ENCODE measurements at places on chromosomes 1 and 21.
A peak's percentile ranks its signal among the peaks of the same experiment; 100 is the strongest.

DNA sequence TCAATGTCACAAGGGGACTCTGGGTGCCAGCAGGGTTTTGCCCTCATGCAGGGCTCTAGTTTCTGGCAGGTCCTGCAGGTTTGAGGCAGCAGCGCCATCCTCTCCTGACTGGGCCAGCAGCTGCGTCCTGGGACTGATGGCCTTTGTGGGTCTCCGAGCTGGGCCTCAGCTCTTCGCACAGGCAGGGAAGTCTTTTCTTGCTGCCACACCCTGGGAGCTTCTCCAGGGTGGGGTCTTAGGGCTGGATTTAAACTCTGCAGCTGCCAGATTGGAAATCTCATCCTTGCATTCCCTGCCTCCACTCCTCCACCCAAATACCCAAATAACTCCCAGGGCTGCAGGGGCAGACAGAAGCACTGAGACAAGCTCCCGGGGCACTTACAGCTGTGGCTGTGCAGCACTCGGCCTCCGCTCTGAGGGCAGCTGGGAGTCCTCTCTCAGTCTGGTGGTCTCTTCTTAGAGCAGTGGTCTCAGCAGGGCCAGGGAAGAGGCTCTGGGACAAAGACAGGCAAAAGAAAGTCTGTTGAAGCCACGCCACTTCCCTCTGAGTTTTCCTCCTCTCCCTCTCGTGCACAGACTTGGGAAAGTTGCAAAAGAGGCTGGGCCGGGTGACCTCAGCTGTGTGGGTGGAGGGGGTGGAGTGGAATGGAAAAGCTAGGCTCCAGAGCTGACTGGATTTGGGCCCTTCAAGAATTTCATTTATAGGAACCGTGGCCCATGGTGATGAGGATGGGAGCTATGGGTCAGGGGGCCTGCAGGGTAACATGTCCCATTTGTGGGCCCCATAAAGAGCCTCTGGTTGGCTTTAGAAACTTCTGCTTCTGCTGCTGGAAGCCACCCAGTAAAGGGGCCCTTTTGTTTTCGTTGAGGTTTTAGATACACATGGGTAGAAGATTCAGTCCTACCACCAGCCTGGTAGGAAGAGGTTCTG is at the start of gene RAB7B:
TSS of gene RAB7B (minus strand) at position 525 of the 931 bp plus-strand sequence. CDS start 9,260 bp downstream, outside the sequence.
- DNase-seq = peak; percentile 41

- no peak for DNase-seq
Observed at GRCh38 chr1:204726478-204726877, 40.9 kb upstream of the LRRN2 start.

DNA sequence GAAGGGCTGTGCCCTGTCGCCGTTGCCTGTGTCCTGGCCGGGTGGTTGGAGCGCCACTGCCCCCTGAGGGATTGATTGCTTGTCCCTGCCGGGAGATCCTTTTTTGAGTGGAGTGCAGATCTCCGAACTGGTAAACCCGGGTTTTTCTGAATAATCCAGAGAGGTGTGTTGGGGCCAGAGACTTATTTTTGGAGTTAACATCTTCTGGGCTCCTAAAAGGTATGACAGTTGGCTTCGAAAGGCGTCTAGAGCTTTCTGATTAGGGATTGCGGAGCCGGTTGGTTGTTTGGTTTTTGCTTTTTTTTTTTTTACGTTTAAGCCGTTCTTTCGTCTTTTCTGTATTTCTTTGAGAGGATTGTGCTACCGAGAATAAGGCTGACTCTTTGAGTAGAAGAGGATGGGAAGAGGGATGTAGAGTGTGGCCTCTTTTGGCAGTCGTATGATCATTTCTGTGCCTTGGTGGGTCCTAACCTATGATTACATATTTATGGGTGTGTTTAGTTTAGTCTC is 756 bp downstream of the RLF start:
- DNase-seq = no peak

- DNase-seq = no peak
Observed at GRCh38 chr1:30755334-30755733, 2.2 kb downstream of the LAPTM5 start.

DNA sequence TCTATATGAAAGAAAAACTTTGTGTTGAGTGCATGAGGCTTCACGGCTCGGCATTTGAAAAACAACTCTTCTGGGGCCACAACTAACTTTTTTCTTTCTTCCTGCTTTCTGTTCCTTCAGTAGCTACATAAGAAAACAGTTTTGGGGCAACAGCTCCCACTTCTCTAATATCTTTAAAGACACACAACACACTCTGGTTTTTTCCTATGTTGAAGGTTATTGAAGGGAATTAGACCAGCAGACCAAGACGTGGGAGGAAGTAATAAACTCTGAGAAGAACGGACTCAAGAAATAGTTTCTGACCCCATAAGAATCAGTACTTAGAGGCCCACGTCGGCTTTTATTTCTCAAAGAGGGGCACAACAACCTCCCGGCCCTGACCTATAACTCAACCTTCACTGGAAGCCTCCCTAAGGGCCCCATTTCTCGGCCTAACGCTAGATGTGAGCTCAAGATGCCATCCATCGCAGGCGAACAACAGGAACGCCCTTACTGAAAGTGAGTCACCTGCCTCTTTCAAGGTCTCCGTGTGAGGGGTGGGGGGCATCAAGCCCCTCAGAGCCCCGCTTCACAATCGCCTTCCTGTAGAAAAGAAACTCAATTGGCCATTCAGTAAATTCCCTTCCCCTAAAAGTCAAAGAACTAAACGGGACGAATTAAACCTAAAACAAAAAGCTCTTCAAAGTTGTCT is 844 bp downstream of the ZMYM6 start:
- peak; percentile 55 for DNase-seq
